ENCODE measurements at places on chromosomes 7 and 10.

DNA sequence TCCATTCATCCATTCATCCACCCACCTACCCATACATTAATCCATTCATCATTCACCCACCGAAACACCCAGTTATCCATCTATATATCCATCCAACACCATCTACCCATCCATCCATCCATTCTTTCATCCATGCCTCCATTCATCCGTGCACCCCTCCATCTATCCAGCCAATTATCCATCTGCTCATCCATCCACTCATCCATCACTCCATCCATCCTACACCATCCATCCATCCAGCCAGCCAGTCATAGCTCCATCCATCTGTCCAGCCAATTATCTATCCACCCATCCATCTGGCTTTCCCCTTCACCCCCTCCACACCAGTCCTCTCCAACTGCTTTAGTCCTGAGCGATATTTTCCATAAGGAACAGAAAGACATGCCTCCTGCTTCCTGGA, 7.5 kb upstream of the CXCL12 start:
- DNase-seq = no peak

- DNase-seq = no peak
Observed at GRCh38 chr10:86553639-86554038, 32.0 kb upstream of the WAPL start.

- no peak for DNase-seq
Observed at GRCh38 chr7:116041615-116042014, 11.1 kb upstream of the TFEC start.

GRCh38 chr7:138097064-138097741, 20.9 kb downstream of the AKR1D1 start:
- no peak for DNase-seq

DNA sequence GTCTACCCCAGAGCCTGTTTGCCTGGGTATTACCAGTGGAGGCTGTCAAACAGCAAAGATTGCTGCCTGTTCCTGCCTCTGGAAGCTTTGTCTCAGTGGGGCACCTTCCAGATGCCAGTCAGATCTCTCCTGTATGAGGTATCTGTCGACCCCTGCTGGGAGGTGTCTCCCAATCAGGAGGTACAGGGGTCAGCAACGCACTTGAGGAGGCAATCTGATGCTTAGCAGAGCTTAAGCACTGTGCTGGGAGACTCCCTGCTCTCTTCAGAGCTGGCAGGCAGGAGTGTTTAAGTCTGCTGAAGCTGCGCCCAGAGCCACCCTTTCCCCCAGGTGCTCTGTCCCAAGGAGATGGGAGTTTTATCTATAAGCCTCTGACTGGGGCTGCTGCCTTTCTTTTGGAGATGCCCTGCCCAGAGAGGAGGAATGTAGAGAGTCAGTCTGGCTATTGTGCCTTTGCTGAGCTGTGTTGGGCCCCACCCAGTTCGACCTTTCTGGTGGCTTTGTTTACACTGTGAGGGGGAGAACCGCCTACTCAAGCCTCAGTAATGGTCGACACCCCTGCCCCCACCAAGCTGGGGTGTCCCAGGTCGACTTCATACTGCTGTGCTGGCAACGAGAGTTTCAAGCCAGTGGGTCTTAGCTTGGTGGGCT, 62.2 kb downstream of the PPP1R9A start:
- DNase-seq = no peak

GRCh38 chr10:86376852-86377796, 10.5 kb upstream of the GRID1 start:
- DNase-seq = peak; percentile 76

- DNase-seq = no peak
Observed at GRCh38 chr10:31707093-31708039, 221.3 kb downstream of the ARHGAP12 start.

GRCh38 chr7:19869979-19870378, 96.6 kb upstream of the TMEM196 start:
- no peak for DNase-seq

GRCh38 chr7:72403458-72404076, 8.6 kb downstream of the CALN1 start:
- DNase-seq = no peak

DNA sequence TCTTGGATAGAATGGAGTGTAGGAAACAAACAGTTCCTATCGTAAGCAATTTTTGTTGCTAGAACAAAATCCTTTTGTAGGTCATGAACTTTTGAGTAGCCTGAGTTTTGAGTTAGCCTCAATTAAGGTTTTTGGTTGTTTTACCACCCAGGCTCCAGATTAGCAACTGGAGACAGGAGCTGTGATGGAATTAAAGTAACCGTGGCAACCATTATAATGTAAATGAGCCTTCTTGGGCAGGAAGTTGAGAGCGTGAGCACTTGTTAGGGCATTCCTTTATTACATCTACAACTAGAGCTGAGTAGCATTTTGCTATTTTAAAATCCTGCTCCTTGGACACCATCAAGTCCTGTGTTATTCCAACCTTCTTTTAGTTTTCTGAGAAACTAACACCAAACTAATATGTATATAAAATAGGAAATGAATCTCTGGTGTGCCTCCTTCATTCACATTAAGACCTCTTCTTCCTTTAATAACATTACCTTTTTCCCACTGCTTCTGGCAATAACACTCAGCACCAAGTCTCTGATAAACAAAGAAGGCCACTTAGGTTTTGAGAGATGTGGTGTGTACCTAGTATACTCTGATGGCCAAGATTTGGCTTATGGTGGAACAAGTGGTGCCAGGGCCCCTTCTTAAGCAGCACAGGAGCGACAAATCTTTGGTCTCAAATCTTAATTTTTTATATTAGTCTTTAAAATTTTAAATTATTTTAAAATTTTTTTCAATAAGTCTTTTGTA, 34.0 kb downstream of the AHCYL2 start:
- no peak for DNase-seq

GRCh38 chr7:159328096-159328495, 183.4 kb upstream of the VIPR2 start:
- DNase-seq = no peak

DNA sequence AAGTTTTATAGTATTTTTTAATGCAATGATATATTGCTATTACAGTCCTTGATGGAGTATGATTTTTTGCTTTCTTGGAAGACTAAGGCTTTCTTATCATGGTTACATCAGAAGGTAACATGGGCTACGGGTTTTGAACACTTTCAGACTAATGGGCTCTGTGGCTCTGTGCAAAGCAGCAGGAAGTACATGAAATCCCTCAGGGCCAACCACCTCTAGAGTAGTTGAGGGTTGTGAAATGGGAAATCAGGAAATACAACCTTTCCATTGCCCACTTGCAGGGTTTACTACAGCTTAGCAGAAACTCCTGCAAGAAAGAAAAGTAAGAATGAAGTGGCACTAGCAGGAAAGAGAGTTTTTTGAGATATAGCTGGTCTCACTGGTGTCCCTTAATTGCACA, 853.5 kb downstream of the KCNMA1 start:
- no peak for DNase-seq

Data from activated effector memory CD4-positive, alpha-beta T cell treated with Interleukin-2 at 50 U/mL for 16 hours (primary cell).